ENCODE measurements at places on chromosomes 12 and 14. TPM values are rescaled to one million over a fixed set of nuclear protein-coding genes. Genes with fewer than 3 reads are reported as not detected.

IGF1 gene
- 1.3 TPM for total RNA-seq

WNT1 gene
- not detected for total RNA-seq

SLC25A21 gene
- 0.50 TPM for total RNA-seq

TMEM52B gene
- 0.50 TPM for total RNA-seq

SDR39U1 gene
- total RNA-seq, result 9.9 TPM

GALNT8 gene
- under 0.01 TPM for total RNA-seq

SLC39A2 gene
- 0.17 TPM for total RNA-seq

ADAMTS20 gene
- not detected for total RNA-seq

CAPZA3 gene
- not detected for total RNA-seq

CCDC175 gene
- not detected for total RNA-seq

IL26 gene
- total RNA-seq, result not detected

KRT83 gene
- total RNA-seq, result not detected

IQSEC3 gene
- total RNA-seq, result 1.3 TPM

ADAM21 gene
- total RNA-seq, result 0.66 TPM

MAGOHB gene
- 21.1 TPM for total RNA-seq

RPL41 gene
- 4,175 TPM for total RNA-seq

NEUROD4 gene
- not detected for total RNA-seq

TAS2R14 gene
- total RNA-seq, result 2.1 TPM

Data from fibroblast of lung (primary cell).